Bronchial epithelial cell (primary cell): ENCODE measurements at places on chromosomes 5 and 9.
A peak's percentile ranks its signal among the peaks of the same experiment; 100 is the strongest.

DNA sequence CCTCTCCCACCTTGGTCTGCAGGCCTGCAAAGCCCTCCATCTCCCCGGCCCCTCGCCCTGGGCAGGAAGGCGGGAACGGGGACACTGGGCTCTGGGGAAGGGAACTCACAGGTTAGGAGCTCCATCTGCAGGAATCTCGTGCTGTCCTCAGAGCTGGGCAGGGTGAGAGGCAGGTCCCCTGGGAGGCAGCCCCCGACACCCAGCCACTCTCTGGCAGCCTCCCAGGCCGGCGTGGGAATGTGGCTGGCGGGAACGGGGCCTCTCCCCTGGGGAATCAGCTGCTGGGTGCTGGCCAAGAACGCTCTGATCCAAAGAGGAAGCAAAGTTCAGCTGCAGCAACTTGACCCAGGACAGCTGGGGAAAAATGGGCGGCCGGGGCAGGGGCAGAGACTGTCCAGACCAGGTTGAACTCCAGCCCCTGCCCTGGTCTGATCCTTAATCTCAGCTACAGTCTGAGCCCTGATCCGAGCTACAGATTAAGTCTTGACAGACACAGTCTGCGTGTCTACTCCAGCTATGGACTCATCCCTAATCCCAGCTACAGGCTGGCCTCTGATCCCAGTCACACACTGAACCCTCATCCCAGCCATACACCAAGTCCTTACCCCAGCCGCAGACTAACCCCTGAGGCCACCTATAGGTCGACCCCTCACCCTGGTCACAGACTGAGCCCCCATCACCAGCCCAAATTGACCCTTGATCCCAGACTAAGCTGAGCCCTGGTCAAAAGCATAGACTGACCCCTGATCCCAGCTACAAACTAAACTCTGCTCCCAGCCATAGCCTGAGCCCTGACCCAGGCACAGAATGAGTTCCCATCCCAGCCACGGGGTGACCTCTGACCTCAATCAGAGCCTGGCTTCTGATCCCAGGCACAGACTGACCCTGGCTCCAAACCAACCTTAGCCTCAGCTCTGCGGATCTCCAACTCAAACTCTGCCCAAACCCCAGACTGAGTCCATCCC lies 37.3 kb upstream of the EGFL7 start:
- peak; percentile 41 for DNase-seq

DNA sequence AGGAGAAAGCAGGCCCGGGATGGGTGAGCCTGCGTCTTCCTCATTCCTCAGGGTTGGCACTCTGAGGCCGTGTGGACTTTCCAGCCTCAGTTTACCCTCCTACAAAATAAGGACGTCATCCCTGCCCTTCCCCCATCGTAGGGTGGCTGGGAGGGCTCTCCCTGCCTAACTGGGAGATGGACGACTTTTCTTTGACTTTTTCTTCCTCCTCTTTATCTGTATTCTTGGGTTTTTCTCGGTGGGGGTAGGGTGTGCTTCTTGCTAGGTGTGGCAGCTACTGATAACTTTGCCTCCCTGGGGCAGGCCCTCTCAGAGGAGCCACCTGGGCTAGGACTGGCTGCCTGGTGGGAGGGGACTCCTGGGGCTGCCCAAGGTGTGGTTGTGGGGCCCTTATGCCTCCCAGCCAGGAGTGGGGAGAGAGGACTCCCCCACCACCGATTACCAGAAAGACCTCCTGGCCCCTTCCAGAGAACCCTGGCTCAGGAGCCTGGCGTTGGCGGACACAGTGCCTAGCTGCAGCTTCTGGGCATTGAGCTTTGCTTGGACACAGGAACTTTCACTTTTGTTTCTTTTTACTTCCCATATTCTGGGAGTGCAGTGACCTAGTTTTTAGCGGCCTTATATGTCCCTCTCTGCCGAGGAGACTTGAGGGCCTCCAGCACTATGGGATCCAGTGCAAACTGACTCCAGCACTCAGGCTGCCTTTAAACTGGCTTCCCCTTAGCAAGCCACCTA lies 6.1 kb downstream of the GLIPR2 start:
- DNase-seq: no peak

- DNase-seq: peak; percentile 89
Measured at GRCh38 chr5:81626524-81626923, 124.4 kb downstream of the SSBP2 start.

- DNase-seq: no peak
Measured at GRCh38 chr9:134348404-134349155, 22.3 kb downstream of the RXRA start.

DNA sequence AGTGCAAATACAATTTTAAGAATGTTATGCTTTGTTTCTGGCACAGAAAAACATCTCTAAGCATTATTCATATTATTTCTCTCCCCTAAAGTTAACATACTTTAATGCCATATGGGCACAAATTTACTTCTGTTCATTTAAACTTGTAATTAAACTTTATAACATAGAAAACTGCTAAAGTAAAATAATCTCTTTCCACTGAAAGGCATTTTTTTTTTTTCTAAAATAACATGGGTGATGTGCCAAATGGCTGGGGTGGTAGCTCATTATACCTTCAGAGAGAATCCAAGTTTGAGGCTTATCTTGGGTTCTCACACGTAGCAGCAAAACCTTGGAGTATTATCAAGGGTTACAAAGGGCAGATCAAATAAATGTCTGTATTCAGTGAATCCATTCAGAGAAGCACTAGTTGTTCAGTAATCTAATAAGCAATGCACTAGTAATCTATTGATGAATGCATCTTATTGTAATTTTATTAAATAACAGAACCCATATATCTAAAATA lies 257.6 kb upstream of the POU5F2 start:
- DNase-seq: no peak

- DNase-seq: no peak
Measured at GRCh38 chr5:171483551-171484135, 64.2 kb downstream of the FGF18 start.

DNA sequence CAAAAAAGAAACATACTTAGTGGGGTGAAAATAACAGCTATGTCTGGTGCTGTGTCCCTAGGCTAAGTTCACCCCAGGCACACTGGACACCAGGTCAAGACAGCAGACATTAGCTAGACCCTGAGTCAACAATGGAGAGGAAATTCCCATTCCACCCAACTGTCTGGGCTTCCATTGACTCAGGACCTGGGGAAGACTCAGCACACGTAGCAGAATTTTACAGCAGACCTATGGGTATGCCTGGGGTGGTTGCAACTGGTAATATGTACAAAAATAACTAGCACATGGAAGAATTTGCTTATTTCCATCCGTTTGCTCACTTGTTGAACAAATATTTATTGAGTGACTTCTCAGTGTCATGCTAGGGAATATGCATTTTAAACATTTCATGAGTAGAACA lies 117.0 kb downstream of the GAS1 start:
- DNase-seq: peak; percentile 33

DNA sequence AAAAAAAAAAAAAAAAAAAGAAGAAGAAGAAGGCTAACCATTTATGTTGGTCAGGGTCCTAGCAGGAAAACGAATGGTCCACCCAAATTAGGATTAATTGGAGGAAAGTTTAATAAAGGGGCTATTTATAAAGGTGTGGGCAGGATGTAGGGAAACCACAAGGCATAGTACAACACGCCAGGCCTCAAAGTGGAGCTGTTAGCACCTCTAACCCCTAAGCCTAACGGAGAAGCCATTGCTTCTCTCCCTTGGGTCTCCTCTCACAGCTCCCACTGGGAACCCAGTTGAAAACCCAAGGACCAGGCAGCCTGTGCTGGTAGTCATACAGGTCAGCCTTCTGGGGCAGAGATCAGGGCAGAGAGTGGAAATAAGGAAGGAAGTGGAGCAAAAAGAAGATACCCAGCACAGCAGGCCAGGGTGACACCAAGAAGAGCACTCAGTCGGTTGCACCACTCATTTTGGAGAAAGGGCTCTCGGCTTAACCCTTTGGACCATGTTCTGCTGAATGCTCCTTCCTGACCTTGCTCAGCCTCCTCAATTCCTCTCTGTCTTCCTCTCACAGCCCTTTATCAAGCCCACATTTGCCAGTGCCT lies 8.8 kb upstream of the GLIPR2 start:
- DNase-seq: no peak

GRCh38 chr9:119137479-119137878 lies 231.8 kb downstream of the BRINP1 start:
- DNase-seq: no peak

DNA sequence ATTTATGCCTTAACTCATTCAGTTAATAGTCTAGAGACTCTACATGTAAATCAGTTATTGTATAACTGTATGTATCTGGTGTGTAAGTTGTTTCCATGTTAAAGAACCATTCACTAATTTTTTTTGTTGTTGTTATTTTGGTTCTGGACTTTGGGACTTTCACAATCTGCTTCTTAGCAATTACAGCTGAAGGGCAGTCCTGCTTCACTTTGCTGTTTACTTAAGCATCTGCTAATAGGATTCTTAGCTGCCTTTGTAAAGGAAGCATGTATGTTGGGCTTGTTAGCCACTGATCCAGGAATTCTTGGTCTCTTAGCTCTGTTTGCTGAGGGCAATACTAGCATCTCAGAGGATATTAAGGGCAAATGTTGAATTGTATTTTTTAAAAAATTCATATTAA lies 97.0 kb downstream of the FOCAD start:
- no peak for DNase-seq

- peak; percentile 82 for DNase-seq
Measured at GRCh38 chr5:150783422-150783928, 4.9 kb downstream of the SMIM3 start.

DNA sequence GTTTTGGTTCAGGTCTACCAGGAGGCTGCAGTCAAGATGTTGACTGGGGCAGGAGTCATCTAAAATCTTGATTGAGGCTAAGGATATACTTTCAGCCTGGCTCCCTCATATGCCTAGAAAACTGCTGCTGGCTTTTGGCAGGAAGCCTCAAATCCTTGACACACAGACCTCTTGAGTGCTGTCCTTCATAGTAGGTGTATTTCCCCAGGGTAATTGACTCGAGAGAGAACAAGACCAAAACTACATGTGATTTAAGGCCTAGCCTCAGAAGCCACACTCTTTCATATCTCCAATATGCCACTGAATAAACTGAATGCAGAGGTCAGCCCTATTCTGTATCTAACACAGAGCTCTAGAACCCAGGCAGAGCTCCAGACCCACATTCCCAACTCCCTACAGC lies 402.3 kb upstream of the ADAMTS16 start:
- DNase-seq: no peak

DNA sequence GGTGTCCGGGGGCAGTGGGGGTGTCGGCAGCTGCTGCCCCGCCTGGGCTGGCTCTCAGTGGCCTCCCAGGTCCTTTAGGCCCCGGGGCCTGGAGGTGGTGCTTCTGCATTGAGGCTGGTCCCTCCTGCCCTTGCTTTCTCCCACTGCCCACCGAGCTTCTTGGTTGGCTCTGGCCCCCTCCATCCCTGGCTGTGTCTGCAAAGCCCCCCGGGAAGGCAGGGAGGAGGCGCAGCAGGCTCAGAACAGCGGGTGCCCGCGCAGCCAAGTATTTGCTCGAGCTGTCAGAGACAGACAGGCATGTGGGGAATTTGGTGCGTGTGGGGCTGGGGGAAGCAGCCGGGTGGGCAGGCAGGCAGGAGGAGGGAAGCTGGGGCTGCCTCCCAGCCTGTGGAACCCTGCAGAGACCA lies 11.5 kb downstream of the CXXC5 start:
- DNase-seq: no peak

DNA sequence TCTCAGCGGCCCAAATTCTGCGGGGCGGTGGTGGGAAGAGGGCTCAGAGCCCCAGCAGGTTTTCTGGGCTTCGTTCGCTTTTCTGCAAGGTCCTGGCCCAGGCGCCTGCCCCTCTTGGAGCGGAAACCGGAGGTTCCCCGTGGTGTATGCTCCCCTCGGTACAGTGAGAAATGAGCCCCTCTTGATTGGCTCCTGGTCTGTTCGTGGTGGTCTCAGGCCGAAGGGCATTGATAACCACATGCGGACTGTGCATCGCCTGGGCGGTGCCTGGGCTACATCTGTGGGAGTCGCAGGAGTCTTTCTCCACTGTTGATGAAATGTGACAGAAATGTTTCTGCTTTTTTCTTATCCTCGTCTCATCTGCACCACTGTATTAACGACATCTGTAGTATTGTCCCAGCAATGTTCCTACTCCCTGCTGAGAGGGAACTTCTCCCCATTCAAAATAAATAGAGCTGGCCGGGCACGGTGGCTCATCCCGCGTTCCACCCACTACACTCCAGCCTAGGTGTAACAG lies 682 bp downstream of the MAN1B1 start:
- no peak for DNase-seq

DNA sequence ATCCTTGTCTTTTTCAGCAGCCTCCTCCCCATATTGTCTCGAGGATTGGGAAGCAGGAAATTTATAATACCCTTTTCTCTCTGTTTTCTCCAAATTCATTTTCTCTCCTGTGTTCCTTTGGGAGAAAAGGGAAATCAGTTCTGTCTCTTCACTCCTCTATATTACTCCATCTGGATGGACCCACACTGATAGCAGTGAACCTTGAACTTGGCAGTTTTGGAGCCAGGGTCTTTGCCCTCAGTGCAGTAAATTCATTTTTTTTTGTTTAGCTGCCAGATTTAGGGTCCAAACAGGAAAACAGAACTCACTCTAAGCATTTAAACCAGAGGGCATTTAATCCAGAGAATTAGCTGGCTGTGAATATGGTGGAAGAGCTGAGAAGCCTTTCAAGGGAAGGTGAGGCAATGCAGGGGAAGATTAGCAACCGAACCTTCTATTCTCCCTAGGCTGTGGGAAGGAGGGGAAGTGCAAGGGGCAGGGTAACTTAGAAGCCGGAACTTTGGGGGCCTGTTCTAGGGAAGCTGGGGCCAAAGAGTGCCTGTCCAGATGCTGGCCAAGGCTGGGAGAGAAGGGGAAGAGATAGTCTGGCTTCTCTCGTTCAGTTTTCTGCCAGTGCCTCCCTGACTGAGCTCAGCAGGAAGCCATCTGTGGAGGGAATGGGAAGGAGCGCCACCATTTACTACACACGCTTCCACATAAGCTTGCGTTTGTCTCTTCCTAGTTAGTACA lies 16.3 kb upstream of the NPR2 start:
- no peak for DNase-seq

- DNase-seq: peak; percentile 64
Measured at GRCh38 chr5:16674750-16675149, 58.0 kb upstream of the RETREG1 start.

DNA sequence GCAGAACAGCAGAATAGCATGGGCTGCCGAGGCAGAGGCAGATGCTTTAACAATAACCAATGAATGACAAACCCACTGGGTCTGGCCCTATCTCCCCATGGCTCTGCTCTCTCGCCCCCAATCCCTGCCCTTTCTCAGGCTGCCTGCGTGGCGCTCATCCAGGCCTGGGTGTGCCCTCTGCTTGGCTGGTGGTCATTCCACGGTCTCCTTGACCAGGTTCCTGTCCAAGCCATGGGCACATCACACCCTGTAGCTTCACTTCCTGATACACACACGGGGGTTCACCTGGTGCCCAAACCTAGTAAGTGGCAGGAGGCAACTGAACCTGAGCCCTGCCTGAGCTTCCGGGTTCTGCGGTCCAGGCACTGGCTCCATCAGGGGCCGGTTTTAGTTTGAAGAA lies 87.6 kb downstream of the DAP start:
- no peak for DNase-seq

- no peak for DNase-seq
Measured at GRCh38 chr9:117771136-117771535, 66.9 kb downstream of the TLR4 start.

DNA sequence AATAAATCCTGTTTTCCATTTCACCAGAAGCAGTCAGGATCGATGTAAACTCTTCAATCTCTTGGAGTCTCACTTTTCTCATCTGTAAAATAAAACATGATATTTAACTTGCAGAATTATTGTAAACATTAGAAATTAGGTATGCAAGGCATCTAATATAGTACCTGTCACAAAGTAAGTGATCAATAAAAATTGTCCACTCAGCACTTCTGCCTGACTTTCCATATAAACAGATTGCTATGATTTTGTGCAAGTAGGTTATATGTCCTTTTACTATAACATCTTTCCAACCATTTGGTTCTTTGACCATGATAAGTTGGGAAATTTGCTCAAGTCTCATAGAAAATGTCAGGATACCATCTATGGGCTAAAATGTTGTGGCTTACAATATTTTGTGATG lies 148.8 kb upstream of the MTAP start:
- DNase-seq: no peak
